Right kidney (tissue), 9 donors: ENCODE measurements at places on chromosomes 7 and 10.

DNA sequence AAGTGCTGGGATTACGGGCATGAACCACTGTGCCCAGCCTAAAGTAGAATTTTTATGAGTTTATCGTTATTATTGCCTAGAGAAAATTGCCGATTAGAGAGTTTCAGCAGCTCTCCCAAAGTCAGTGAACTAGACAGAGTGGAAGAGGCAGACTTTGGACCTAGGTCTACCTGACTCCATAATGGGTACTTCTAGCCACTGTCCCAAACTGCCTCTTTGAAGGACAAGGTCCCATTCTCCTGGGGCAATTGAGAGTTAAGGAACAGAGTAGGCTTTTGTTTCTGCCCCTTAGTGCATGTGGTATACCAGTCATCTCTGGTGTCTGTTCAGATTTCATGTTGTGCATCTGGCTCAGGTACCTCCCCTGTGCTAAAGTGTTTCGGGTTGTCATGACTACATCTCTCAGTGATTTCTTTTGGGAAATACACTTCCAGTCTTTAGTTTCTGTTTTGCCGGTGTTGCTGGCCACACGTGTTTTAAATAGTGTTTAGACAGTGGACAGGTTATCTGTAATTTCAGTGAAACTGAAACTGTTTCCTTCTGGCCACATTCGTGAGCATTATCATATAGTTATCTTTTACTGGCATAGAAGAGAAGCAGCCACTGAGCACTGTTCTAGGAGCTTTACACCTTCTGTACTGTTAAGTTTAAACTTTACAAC is 4.7 kb downstream of the TMEM236 start:
- DNase-seq = no peak

- no peak for DNase-seq
Observed at GRCh38 chr7:16494551-16494950, 29.0 kb upstream of the SOSTDC1 start.

GRCh38 chr7:43834463-43835251 is 34.7 kb downstream of the MRPS24 start:
- no peak for DNase-seq

DNA sequence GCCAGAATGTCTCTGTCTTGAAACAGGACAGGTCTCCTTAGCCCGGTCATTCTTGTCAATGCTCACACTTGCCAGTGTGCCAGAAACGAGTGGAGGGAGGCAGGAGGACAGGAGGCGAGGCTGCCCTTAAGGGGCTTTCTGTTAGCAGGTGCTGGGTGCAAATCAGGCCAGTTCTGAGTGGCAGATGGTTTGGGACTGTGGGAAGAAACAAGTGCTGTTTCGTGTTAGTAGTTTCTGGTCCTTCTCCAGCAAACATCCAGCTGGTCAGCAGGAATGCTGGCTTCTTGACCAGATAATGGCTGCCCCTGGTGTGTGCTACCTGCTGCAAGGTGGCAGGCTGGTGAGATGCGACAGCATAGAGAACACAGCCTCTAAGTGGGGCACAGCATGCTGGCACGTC is 8.2 kb upstream of the NDUFB2 start:
- no peak for DNase-seq

DNA sequence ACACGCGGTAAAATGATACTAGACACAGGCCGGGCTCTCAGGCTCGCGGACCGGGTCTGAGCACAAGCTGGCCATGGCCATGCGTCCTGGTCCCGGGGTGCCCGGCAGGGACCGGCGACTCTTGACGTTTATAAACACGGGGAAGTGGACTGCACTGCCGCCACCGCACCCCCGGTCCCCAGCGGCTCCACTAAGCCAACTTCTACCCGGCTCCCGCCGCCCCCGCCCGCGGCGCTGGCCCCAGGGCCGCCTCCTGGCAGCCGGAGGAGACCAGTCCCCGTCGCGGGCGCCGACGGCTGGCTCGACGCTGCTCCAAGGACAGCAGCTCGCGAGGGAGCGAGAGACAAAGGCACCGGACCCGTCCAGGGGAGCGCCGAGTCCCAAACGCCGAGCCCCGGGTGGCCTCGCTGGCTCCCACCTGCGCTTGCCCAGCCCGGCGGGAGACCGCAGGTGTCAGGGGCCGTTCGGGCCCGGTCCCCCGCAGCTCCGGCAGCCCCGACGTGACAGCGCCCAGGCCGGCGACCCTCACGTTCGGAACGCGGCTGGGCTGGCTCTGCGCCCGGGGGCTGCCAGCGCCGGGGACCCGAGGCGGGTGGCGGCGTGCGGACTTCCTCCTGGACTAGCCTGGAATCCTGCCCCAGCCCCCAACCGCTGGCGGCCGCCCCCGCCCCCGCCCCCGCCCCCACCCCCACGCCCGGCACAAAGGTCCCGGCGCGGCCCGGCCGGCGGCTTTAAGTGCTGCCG is 517 bp downstream of the ITGB1 start:
- DNase-seq = peak; percentile 88

- no peak for DNase-seq
Observed at GRCh38 chr7:2689343-2689847, 1.4 kb downstream of the AMZ1 start.

GRCh38 chr10:70308121-70309060 is 24.6 kb upstream of the NPFFR1 start:
- DNase-seq = no peak

GRCh38 chr7:98174334-98175259 is 36.6 kb upstream of the BHLHA15 start:
- no peak for DNase-seq

- DNase-seq = no peak
Observed at GRCh38 chr7:768881-769504, 41.9 kb upstream of the PRKAR1B start.

DNA sequence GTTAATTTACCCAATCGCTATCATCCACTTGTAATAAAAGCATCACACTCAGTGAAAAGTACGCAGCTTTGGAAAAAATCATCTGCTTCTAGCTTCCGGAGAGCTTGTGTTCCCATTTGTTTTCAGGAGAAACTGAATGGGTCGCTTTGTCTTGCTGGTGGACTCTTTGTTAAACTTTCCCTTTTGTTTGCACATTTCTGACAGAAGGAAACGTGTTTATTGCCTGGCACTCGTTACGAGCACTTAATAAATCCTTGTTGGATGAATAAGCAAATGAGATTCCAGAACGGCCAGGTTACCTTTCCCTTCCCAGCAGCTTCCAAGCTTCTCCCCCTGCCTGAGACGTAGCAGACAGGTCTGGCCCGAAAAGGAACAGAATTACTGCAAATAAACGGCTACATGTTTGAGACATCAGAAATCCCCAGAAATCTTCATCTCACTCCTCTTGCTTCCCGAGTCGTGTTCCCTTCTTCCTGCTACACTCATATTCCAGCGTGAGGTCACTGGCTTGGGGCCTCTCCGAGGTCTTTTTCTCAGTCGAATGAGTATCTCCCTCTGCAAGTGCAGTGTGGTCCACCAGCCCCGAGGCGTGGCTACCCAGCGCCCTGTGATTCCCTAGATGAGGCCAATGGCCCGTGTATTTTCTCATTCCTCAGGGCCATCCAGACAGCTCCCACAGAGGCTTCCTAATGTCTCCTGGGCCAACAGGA is 167.2 kb downstream of the FRMD4A start:
- DNase-seq = peak; percentile 36

- no peak for DNase-seq
Observed at GRCh38 chr10:93309062-93309461, 173.1 kb downstream of the MYOF start.

DNA sequence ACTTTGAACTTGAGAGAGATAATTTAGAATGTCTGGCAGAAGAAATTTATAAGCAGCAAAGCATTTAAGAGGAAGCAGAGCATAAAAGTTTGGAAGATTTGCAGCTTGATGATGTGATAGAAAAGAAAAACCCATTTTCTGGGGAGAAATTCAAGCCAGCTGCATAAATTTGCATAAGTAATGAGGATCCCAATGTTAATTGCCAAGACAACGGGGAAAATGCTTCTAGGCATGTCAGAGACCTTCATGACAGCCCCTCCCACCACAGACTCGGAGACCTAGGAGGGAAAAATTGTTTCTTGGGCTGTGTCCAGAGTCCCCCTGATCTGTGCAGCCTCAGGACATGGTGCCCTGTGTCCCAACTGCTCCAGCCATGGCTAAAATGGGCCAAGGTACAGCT is 263.6 kb upstream of the POT1 start:
- DNase-seq = no peak

- no peak for DNase-seq
Observed at GRCh38 chr10:72648301-72648700, 22.4 kb upstream of the MICU1 start.
